ENCODE measurements at places on chromosomes 7 and 10.

DNA sequence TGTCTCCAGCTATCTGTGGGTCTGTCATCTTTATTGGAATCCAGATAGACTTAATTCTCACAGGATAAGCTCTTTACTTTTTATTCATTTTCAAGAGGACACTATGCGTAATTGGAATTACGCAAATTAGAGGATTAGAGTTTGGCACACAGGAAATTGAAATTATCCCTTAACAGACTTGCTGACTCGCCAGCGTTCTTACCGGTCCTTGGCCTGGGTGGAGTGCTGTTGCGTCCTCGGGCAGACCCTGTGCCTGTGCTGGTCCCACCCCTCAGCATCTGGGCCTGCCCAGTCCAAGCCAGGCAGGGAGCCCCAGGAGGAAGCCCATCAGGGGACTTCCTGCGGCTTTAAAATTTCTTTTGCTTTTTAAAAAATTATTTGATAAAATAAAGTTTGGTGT is 101.8 kb downstream of the MKI67 start:
- DNase-seq, result no peak

- no peak for DNase-seq
Measured at GRCh38 chr7:131563918-131564317, 7.5 kb upstream of the PODXL start.

GRCh38 chr10:69862882-69863530 is 61.3 kb downstream of the COL13A1 start:
- DNase-seq, result no peak

- no peak for DNase-seq
Measured at GRCh38 chr10:48253970-48254657, 20.4 kb downstream of the FRMPD2 start.

- DNase-seq, result no peak
Measured at GRCh38 chr7:657565-658119, 68.9 kb upstream of the DNAAF5 start.

GRCh38 chr7:139544645-139545044 is 21.2 kb downstream of the CLEC2L start:
- no peak for DNase-seq

- DNase-seq, result no peak
Measured at GRCh38 chr10:79020015-79020491, 48.7 kb upstream of the ZMIZ1 start.

DNA sequence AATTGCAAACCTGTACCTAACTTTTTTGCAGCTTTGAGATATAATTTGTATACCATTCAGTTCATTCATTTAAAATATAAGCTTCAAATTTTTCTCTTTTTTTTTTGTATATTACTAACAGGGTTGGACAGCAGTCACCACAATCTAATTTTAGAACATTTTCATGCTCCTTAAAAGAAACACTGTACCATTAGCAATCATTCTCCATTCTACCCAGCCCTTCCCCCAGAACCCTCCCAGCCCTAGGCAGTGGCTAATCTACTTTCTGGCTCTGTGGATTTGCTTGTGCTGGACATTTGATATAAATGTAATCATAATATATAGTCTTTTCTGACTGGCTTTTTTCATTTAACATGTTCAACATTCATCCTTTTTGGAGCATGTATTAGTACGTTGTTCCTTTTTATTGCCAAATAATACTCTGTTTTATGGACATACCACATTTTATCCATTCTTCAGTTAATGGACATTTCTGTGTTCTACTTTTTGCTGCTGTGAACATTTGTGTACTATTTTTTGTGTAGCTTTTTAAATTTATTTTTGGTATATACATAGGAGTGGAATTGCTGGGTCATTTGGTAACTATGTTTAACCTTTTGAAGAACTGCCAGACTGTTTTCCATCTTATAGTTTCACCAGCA is 40.9 kb upstream of the ST7 start:
- no peak for DNase-seq

- DNase-seq, result no peak
Measured at GRCh38 chr7:7870555-7870954, 98.0 kb upstream of the GLCCI1 start.

DNA sequence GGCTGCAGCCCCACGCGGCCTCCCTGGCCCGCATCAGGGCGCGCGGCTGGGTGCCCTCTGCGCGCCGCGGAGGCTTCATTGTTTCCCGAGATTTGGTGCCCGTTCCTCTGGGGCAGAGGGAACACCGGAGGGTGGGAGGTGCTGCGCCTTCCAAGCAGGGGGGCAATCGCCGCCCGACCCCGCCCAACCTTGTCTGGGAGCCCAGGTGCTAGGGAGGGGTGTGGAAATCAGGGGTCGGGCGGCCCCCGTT is 1.0 kb upstream of the NRP1 start:
- DNase-seq, result no peak

DNA sequence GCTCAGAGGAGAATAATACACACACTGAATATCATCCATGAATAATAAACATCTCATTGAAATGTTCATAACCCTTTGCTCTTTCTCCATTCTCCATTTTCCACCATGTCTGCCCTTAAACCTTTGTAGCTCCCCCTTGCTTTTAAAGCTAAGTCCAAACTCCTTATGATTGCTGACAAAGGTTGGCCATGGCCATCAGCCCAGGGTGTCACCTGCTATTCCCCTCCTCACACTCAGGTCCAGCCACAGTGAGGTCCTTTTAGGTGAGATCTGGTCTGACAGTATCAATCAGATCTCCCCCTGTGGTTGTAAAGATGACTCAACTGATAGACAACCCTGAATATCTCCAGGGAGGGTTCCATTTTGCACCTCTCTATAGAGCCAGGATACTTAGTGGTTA is 181.5 kb upstream of the PDE1C start:
- DNase-seq, result no peak

DNA sequence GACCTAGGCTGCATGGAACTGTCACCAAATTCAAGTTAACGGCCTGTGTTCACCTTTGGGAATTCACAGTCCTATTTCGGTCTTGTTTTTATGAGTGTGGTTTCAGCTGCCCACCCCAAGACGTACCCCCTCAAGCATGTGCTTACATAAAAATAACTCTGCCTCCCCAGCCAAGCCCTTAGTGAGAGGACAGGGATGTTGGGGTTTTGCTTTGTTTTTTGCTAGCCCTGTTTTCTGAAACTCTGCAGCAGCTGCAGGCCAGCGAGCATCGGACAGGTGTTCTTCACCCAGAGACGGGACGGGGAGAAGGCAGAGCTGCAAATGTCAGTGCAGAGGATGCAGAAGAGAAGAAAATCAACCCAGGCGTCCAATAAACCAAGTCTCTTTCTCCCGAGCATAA is 13.5 kb downstream of the CHST15 start:
- no peak for DNase-seq

GRCh38 chr10:43093423-43094076 is 16.7 kb downstream of the RET start:
- no peak for DNase-seq

GRCh38 chr7:81211204-81211933 is 292.5 kb upstream of the SEMA3C start:
- no peak for DNase-seq

GRCh38 chr7:92767437-92767836 is 68.9 kb downstream of the CDK6 start:
- no peak for DNase-seq

GRCh38 chr7:118328505-118329211 is 104.2 kb downstream of the ANKRD7 start:
- no peak for DNase-seq

DNA sequence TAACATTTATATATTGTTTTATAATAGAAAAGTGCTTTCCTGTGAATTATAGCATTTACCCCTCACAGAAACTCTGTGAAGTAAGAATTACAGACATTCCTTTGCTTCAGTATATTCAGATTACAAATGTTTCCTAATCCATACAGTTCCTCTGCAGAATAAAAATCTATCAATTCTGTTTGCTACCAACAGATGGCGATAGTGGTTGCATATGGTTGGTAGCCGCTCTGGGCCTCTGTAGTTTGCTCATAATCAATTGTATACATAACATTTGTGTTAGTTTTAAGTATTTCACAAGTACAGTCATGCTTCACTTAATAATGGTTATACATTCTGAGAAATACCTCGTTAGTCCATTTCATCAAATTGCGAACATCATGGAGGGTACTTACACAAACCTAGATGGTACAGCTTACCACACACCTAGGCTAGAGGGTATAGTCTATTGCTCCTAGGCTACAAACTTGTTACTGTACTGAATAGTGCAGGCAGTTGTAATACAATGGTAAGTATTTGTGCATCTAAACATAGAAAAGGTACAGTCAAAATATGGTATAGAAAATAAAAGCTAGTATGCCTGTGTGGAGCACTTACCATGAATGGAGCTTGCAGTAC is 94.4 kb upstream of the STEAP4 start:
- DNase-seq, result no peak

DNA sequence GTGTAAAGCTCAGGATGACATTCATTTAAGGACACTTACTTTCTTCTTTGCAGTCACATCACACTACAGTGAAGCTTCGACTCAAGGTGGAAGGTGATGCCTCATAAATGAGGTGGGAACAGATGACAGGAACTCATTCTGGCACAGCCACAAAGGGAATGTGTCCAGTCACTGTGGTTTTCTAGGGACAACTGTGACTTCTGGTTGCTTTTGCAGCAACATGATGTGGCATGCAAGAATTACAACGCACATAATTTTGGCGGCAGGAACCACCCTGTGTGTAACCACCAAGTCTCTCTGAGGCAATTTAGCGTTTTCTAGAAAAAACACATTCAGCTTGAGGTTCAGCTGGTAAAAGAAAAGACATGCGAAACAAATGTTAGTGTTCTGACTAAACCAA is 32.0 kb upstream of the FERD3L start:
- no peak for DNase-seq

GRCh38 chr7:2982831-2983230 is 60.8 kb downstream of the CARD11 start:
- peak; percentile 42 for DNase-seq

- no peak for DNase-seq
Measured at GRCh38 chr10:84366041-84366440, 37.7 kb downstream of the CCSER2 start.

GRCh38 chr10:111151595-111152307 is 74.9 kb downstream of the ADRA2A start:
- DNase-seq, result no peak

DNA sequence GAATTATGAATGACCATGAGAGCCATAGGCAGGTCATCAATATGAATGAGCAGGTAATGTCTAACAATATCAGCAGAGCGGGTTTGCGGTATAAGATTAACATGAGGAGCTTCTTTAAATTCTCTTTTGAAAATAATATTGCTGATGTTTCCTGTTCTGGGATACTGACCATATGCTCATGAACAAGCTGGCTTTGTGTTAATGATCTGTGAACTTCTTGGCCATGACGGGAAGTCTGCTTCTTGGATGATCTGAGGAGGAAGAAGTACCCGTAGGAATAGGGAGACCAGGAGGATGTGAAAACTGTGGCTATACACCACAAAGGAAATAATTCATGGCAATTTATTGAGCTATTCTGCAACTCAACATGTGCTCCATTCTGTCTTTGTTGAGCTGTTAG is 38.6 kb downstream of the ITGA8 start:
- DNase-seq, result no peak

GRCh38 chr10:88853155-88853881 is 1.7 kb upstream of the ANKRD22 start:
- no peak for DNase-seq

GRCh38 chr10:122560279-122560804 is at the start of gene DMBT1:
TSS of gene DMBT1 (plus strand) at chr10:122560754. CDS start at chr10:122560771, 17 bp downstream.
- no peak for DNase-seq

- no peak for DNase-seq
Measured at GRCh38 chr10:47225928-47226645, 73.9 kb upstream of the GDF10 start.

- no peak for DNase-seq
Measured at GRCh38 chr10:119633538-119634218, 17.5 kb upstream of the BAG3 start.

DNA sequence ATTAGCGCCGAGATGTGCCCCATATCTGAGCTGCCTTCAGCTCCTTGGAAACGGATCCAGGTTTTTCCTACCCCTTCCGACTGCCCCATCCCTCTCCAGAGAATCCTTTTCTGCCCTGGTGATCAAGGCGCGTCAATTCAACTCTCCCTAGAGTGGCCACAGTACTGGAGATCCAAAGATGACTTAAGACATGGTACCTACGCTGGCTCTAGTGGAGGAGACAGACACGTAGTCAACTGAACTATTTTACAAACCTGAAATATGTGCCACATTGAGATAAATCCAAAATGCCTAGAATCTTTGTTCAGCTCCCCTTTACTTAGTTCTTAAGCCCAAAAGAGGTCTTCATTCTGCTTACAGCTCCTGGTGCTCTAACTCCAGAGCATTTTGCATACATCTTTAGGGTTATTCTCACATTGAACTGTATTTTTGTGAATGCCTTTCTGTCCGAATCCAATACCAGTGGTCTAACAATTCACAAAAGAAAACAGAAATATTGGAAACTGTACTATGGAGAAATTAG is 444 bp upstream of the TNPO3 start:
- DNase-seq, result no peak

- no peak for DNase-seq
Measured at GRCh38 chr7:72538856-72539255, 126.7 kb upstream of the CALN1 start.

- no peak for DNase-seq
Measured at GRCh38 chr7:65827366-65827765, 45.5 kb upstream of the VKORC1L1 start.

GRCh38 chr10:93032809-93033137 is 27.8 kb upstream of the CYP26C1 start:
- DNase-seq, result no peak

DNA sequence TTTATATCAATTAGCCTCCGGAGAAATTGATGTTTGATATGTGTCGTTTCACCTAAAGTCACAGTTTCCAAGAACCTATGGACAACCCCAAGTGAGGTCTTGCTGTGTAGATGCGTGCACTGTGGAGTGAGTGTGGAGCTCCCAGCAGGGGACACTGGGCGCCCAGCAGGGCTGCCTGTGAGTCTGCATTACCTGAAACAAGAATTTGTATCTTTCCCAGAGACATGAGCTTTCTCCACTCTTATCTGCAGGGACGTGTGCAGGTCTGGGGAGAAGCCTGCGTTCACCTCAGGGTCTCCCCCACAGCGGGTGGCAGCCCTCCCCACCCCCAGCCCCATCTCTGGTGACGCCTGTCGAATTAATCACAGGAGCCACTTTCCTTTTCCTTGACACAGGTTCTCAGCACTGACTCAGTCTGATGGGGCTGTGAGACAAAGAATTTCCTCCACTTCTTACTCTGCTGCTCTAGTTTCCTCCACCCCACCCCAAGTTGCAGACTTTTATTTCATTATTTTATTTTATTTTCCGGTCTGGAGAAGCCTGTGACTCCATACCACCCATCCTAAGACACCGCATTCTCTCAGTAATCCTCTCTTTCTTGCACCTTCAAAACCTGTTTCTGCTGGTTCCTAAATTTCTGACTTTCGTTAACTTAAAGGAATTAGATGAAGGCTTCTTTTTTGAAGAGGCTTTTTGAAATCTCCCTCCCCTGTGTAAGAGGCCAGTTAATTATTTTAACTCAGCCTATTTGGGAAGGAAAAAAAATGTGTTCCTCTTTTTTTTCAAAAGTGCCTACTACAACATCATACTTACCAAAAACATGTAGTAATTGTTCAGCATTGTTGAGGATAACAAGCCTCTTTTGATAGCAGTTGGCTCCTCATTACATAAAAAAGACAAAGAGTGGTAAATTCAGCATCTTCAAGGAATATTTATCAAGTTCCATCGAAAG is 17.0 kb upstream of the INSIG1 start:
- DNase-seq, result no peak

Measured in stimulated activated CD8-positive, alpha-beta memory T cell treated with anti-CD3 and anti-CD28 coated beads, Interleukin-7, amount 100 ng/mL, for 1 hour (primary cell).